GM10248 (cell line): ENCODE measurements at places on chromosomes 2 and 18.

DNA sequence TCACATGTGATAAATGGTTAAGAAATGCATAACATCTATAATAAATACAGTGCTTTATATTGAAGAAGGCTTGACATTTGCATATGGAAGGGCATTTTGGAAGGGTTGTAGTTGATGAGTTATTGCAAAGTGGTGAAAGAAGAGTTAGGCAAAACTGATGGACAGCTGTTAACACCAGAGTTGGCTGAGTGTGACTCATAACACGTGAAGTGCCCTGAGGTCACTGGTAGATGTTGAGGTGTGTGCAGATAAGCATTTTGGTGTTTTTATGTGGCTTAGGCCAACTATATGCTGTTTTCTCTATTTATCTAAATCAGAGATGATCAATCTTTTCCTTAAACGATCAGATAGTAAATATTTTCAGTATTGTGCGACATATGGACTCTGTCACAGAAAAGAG, 154.3 kb upstream of the KCNH7 start:
- DNase-seq: no peak

DNA sequence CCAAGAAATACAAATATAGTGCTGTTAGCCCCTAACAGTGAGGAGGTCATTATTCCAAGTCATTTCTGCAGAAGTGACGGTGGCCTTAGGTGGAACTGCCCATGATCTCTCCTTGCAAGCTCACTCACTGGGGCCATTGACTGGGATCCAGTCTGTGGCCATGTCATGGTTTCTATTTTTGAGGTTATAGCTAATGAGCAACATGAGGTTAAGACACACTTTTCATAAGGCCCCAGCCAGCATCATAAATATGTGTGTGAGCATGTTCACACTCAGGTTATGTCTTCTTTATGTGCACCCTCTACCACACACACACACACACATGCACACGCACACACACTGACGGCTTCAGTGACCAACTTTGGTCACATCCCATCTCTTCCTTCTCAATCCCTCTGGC, 484 bp downstream of the AFF3 start:
- no peak for DNase-seq

DNA sequence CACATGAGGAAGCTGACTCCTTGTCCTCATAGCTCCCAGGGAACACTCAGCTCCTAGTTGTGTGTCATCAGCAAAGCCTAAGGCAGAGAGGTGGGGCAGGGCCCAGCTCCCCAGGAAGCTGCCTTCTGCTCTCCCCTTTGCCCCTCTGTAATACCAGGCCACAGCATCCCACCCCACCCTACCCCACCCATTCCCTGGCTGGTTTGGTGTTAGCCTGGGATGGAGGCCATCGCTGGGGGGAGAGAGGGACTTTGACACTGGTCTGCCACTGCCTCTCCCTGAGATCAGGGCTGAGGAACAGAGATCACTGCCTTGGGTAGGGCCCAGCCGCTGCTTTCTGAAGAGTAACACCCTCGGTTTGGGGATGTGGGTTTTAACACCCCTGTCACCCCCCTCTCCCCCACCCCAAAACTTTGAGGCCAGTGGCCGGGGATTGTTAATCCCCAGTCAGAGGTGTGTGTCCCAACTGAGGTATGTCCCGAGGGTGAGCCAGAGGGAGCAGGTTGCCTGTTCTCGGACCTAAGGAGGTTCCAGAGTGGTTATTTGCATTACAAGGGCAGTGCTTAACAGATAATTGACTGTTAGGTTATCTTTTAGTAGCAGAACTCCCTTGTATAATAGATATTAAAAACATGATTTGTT, 41.4 kb downstream of the TET3 start:
- no peak for DNase-seq

DNA sequence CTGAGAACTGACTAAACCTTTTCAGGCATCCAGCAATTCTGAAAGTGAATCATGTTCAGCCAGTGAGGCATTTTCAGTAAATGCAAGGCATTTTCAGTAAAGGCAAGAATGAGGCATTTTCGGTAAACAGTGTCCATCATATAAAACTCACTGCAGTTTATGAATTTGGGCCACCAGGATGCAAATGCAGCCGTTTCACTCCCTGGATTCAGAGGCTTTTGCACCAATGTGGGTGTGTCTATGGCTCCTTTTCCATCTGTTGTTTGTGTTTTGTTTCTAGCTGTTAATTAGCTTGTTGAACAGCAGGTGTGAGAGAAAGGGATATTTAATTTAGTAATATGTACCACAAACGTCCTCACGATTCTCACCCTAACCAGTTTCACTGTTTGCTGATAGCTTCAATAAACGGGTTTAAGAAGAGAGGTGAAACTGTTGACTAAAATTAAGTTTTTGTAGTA, 116.3 kb upstream of the PGAP1 start:
- DNase-seq: no peak

DNA sequence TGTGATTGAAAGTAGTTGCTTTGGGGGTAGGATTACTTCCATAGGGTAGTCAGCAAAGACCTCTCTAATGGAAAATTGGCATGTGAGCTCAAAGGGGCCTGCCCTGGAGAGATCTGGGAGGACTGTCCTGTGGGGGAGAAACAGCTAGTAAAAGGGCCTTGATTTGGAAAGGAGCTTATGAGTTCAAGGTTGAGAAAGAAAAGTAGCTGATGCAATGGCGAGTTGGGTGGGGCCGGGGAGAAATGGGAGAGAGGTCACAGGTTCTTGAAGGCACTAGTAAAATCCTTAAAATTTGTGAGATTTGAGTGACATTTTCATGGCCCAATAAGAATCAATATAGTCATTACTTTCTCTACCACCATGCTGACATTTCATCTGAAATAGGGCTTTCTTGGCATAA, 82.0 kb upstream of the CCDC195 start:
- no peak for DNase-seq

GRCh38 chr18:12278741-12279682, 24.9 kb downstream of the CIDEA start:
- DNase-seq: no peak

GRCh38 chr2:23367760-23368159, 17.2 kb upstream of the KLHL29 start:
- no peak for DNase-seq

DNA sequence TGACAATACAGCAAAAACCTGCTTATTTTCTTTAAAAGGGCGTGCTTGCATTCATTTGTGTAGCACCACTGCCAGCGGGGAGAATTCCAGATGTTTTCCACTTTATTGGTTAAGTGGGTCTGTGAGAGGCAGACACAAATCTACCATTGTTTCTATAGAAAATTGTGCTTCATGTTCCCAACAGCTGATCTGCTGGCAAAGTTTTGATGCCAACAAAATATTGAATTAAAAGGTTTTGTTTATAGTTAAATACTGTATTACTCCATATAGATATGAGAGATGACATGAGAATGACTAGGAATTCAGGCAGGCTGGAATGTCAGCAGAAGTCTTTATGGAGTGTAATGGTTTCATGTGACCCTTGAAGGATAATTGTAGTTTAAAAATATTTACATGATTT, 182.7 kb downstream of the MC4R start:
- no peak for DNase-seq

DNA sequence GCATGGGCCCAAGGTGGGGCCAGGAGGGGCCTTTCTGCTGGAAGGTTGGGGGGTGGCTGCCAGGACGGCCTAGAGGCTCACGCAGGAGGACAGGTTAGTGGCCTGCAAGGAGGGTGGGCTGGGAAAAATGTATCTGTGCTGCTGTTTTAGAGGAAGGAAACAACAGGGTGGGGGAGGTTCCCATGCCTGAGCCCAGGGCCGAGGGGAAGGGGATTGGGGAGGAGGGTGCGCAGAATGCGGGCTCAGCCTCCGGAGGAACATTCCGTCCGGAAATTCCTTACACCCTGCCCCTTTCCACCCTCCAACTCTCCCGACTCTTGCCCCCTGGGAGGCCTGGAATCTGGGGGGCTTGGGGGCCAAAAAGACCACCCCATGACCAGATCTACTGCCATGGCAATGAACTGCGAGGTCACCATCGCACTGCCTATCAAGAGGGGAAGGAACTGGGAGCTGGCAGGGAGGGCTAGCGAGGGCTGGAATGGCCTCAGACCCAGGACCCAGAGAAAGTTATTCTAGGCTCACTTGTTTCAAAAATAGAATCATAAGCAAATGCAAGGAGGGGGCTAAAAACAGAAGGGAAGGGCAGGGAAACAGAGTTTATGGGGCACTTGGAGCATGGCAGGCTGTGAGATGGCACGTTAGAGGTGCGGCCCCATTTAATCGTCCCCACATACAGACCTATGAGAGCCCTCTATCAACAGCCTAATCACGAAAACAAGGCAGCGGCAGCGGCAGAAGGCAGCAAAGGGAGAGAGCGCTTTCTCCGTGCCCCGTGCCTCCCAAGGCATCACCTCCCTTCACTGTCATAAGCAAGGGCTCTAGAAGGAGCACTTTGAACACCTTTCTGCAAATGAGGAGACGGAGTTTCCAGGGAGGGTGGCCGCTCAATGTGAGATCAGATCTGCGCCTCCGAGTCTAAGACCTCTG, 90.4 kb downstream of the TNS1 start:
- no peak for DNase-seq

GRCh38 chr2:11563784-11564666, 30.2 kb downstream of the GREB1 start:
- DNase-seq: no peak

- no peak for DNase-seq
These were observed 56.0 kb upstream of the FZD7 start for GRCh38 chr2:201977651-201978050.

DNA sequence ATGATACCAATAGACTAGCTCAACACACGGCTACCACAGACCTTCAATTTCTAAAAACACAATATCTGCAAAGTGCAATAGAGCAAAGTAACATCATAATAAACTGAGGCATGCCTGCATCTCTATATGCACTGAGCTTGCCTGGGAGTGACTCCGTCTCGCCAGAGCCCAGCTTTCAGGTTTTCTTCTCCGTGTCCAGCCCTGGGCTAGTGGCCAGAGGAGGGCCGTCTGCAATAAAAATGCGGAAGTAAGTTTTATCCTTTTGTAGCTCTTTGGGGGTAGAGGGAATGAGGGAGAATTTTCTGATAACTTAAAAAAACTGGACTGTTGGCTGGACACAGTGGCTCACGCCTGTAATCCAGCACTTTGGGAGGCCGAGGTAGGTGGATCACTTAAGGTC, 41.0 kb upstream of the GPR17 start:
- DNase-seq: no peak

GRCh38 chr2:88307817-88308216, 137.7 kb downstream of the THNSL2 start:
- peak; percentile 37 for DNase-seq

GRCh38 chr2:85539361-85540132, 579 bp downstream of the MAT2A start:
- peak; percentile 69 for DNase-seq

DNA sequence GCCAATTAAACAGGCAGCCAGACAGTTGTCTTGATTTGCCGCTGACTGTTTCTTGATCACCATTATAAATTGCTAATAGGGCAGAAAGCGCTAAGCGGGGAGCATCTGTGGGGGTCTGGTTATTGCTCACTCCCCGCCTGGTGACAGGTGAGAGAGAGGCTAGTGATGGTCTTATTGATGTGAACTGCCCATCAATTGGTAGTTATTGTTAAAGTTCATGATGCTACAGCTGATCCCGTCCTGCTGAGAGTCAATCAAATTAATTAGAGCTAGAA, 148.5 kb downstream of the LNPK start:
- no peak for DNase-seq

- peak; percentile 56 for DNase-seq
These were observed 17.9 kb downstream of the CAPN10 start for GRCh38 chr2:240604291-240604938.

GRCh38 chr2:28387082-28387960, 5.3 kb upstream of the FOSL2 start:
- DNase-seq: no peak

GRCh38 chr2:112724591-112725525, 4.0 kb downstream of the NT5DC4 start:
- peak; percentile 74 for DNase-seq

- DNase-seq: no peak
These were observed 125.5 kb upstream of the REV1 start for GRCh38 chr2:99615247-99615771.

- DNase-seq: peak; percentile 49
These were observed 145.5 kb upstream of the CTAGE1 start for GRCh38 chr18:22563164-22563583.

DNA sequence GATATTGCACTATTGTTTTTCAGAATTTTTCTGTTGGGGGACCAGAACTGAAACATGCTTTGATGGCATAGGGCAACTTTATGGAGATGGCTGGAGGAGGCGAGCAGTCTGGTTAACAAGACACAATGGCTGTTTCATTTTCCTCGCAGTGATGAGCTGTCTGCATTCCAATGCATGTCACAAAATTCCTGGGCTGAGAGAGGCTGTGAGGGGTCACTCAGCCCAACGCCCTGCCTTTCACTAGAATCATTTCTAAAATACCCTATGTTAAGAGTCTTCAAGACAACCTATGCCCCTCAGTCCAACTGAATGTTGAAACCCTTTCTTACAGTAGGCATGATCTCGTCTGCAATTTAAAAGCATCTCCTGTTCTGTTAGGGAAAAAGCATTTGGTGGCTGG, 1090.0 kb downstream of the BCL11A start:
- DNase-seq: no peak

DNA sequence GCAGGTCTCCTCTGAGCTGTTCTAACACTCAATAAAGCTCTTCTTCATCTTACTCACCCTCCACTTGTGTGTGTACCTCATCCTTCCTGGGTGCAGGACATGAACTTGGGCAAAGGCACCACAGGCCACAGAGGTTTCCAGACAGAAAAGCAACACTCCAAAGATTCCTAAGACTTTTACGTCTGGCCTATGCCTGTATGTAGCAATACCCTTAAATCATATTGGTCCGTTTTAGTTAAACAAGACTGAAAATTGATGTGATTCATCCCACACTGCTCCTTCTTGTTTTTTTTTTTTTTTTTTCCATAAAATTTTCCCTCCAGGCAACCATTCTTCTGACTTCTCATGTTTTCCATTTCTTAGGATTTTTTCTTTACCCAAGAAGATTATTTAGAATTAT, 404.3 kb downstream of the PID1 start:
- no peak for DNase-seq

DNA sequence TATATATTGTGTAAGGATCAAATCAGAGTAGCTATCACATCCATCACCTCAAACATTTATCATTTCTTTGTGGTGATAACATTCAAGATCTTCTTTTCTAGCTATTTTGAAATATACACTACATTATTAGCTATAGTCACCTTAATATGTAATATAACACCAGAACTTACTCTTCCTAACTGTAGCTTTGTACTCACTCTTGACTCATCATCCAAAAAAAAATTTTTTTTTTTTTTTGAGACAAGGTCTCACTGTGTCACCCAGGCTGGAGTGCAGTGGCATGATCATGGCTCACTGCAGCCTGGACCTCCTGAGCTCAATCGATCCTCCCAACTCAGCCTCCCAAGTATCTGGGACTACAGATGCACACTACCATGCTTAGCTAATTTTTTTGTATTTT, 153.3 kb downstream of the EML6 start:
- DNase-seq: no peak

GRCh38 chr2:225027061-225027762, 15.1 kb downstream of the DOCK10 start:
- DNase-seq: no peak
